Hindlimb muscle (tissue), 1 donor: ENCODE measurements at places on chromosomes 7 and 10. TPM values are rescaled to one million over a fixed set of nuclear protein-coding genes. Genes with fewer than 3 reads are reported as not detected.

DNA sequence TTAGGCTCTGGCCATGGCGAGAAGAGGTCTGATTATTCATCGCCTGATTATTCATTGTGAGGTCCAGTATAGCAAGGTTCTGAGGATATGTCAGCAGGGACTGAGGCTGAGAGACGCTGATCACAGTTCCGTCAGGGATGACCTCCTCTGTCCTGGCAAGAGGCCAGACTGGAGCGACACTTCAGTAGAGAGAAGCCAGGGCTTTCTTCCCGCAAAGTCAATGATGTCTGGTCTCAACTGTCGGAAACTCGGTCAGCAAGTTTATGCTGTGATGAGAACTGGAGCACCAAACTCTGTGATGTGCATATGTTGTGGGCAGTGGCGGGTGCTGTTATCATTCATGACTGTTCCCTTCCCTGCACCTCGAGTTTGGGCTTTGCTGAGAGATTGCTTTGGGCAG is 29.0 kb upstream of the GNA12 start:
- DNase-seq: no peak

DNA sequence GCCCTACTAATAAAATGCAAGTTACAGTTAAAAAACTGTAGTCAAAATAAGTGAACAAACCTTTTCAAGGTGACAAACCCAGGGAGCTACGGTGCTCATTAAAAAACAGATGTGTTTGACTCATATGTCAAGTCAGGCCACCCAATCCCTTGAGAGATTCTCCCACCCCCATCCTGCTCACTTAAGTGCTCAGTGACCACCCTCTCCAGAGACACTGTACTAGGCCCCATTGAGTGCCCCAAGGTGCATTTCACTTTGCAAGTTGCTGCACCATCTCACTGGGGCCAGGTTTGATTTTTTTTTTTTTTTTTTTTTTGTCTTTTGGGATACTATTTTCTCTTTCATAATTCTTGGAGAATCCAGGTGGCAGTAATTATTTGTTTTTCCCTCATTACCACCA is 1.9 kb downstream of the ERV3-1 start:
- no peak for DNase-seq

- DNase-seq: no peak
Observed at GRCh38 chr10:22332116-22332692, 11.3 kb downstream of the BMI1 start.

DNA sequence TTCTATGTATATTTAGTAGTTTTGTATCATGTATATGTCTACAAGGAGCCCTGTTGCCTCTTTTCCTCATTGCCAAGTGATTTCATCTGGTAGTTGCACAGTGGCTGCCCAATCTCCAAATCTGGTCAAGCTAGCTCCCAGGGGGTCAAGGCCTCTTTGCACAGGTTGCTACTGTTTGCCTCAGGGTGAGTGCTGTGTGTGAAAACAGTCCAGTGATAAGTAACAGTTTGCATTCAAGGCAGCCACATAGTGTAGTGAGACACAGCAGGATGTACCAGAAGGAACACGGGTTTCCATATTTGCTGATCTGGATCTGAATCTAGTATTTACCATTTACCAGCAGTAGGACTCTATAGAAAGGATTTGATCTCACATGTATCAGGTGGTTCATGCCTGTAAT is 13.3 kb upstream of the EPC1 start:
- DNase-seq: no peak

GRCh38 chr7:109663806-109664205 is 1094.1 kb downstream of the DNAJB9 start:
- DNase-seq: no peak

- DNase-seq: no peak
Observed at GRCh38 chr10:27826369-27826768, 80.8 kb upstream of the MKX start.

CCL26 gene
- polyA plus RNA-seq: 1.6 TPM

GRCh38 chr10:113071446-113071845 is 121.4 kb downstream of the TCF7L2 start:
- no peak for DNase-seq

DNA sequence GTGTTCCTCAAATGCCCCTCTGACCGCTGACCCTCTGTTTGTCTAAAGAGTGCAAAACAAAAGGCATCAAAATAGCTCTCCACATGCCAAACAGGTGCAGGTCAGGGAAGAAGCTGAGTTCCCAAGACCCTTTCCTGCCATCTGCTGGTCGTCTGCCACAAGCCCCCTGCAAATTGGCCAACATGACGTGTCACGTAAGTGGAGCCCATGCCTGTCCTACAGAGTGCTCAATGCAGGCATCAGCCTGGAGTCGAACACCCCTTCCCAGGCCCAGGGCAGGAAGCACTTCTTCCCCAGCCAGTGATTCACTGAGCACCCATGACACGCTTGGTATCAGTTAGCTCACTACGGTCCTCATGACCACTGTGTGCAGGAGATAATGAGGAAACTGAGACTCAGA is 14.1 kb downstream of the TMEM72 start:
- DNase-seq: no peak

GRCh38 chr7:80432166-80432565 is 79.7 kb downstream of the GNAT3 start:
- DNase-seq: no peak

CPED1 gene
- polyA plus RNA-seq: 8.2 TPM

DGKI gene
- polyA plus RNA-seq: 0.61 TPM

DNA sequence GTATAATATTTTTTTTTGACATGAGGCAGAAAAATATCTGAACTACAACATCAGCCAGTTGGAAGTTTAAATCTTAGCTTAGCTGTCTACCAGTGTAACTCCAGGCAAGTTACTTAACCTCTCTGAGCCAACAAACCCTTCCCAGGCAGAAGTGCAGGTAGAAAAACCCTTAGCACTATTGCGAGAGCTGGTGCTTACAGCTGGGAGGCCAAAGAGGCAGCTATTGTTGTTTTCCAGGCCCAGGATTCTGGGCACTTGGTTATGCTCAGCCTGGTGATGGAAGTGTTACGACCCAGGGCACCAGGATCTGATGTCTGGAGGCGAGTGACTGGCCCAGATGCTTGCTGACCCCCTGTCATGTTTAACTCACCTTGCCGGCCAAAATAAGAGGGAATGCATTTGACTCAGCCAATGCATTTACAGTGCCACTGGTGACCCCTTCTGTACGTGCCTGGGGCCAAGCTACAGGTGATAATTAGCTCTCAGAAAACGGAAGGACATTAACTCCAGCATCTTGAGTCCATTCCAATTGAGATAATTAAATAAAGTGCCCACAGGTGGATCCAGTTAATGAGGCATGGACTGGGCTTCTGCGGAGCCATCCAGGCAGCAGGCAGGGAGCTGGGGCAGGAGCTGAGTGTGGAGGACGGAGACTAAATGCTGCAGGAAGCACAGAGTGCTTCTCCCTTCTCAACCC is 126.5 kb upstream of the HABP2 start:
- DNase-seq: no peak

GRCh38 chr10:125155101-125155500 is 5.3 kb downstream of the CTBP2 start:
- no peak for DNase-seq
